ENCODE measurements at places on chromosomes 12 and 14.

GRCh38 chr12:89709995-89710872, 1.6 kb upstream of the ATP2B1 start:
- no peak for DNase-seq

GRCh38 chr14:90397425-90398314, 841 bp downstream of the CALM1 start:
- peak; percentile 50 for DNase-seq

DNA sequence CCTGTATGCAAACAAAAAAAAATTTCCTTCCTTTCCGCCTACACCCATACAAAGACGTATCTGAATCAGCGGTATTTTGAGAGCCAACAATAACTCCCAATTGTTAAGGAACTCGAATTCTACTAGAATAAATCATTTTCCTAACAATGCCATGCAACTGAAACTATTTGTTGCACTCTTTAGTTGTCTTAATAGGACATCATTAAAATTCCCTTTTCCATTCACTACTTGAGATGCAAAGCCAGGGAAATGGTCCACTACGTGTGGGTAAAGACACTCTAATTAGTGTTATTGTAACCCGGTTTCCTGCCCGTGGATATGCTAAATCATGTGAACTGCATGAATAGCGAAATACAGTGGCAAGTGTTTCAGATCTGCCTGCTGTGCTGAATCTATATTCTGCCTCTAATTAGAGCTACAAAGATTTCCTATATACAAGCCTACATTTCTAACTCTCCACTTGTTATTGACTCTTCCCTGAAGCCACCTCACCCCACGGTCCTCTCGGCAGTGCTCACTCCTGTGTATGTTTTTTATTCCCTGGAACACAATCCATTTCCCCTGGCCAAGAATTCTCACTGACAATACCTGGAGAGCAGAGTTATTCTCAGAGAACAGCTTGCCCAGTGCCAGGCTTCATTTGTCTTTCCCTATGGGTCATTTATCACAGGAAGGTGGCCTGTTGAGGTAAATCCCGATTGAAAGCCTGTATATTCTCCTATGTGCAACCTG, 168.3 kb downstream of the PAWR start:
- DNase-seq: no peak

GRCh38 chr12:5376591-5377207, 55.2 kb upstream of the NTF3 start:
- no peak for DNase-seq

DNA sequence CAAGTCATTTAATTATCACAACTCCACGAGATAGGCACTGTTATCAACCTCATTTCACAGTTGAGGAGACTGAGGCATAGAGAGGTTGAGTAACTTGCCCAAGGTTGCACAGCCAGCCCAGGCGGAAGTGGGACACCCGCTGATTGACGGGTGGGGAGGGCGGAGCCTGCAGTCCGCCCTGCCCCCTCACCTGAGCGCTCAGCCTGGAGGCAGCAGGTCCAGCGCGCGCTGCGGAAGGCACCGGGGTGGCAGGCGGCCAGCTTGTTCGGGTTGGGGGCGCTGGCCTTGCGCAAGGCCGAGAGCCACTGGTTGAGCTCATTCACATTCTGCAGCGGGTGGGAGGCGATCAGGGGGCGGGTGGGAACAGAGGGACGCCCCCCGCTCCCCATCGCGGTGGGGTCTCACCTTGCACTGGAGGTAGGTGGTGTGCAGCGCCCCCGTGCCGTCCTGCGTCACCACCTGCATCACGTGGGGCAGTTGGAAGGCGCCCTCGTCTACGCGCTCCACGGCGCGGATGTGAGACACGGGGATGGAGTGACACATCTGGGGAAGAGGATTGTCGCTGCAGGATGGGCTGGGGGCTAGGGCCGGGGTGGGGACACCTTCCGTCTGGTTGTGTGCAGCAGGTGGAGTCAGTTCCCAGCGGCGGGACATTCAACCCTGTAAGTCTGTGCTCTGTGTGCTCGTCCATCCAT, 31.7 kb downstream of the RASAL1 start:
- peak; percentile 20 for DNase-seq

- DNase-seq: no peak
Observed at GRCh38 chr14:88170333-88170732, 152.7 kb downstream of the KCNK10 start.

DNA sequence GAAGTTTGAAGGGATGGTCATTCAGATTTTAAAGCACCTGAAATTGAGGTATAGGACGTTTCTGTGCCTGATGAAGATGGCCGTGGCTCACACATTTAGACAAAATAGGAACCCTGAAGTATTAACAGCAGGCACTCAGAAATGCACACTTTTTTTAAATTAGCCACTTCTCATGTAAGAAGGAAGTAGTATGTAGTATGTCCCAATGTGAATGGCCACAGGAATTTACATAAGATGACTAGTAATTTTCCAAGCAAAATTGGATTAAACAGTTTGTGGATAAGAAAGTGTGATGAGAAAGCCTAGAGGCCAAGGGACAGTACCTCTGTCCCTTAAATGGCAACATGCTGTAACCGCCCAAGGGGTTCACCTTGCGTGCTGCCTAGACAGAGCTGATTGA, 1.8 kb upstream of the MIS18BP1 start:
- DNase-seq: no peak

DNA sequence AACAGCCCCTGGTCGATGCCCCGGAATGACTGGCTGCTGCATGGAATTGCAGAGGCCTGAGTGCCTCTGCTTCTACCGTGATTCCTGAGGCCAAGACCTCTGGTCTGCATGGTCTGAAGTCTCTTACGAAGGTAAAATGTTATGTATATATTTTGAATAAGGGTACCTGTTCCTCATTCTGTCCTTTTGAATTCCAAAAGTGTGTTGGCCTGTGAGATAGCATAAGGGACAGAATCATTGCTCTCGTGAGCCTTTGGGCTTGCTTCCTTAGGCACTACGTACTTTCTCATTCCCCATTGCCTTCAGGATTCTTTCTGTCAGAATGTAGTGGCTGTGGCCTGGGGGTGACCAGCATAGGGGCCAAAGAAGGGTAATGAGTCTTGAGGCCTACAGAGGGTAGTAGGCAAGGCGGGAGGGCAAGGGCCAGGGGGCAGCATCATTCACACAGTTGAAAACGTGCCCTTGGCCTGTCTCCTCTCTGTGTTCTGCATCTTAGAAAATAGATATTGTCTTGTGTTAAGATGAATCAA, 19.5 kb downstream of the TRAF3 start:
- no peak for DNase-seq

- DNase-seq: no peak
Observed at GRCh38 chr12:107253361-107253760, 160.0 kb upstream of the CRY1 start.

GRCh38 chr12:51383269-51383905, 7.8 kb downstream of the GALNT6 start:
- no peak for DNase-seq

DNA sequence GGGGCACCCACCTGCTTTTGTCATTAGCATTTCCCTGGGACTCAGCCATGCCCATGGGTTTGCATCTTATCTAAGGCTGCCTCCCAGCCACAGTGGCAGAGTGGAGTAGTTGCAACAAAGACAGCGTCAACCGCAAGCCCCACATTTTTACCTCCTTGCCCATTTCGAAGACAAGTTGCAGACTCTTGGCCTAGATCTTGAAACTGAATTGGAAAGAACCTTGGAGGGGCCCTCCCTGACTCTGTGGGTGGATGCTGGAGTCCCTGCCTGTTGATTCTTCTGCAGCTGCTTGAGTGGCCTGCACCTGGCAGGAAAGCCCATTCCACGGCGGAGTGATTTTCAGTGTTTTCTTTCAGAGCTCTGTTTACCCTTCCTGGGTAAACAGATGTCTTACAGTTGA, 309.0 kb downstream of the VRK1 start:
- DNase-seq: no peak

GRCh38 chr12:122610911-122611310, 83.9 kb downstream of the KNTC1 start:
- DNase-seq: no peak

DNA sequence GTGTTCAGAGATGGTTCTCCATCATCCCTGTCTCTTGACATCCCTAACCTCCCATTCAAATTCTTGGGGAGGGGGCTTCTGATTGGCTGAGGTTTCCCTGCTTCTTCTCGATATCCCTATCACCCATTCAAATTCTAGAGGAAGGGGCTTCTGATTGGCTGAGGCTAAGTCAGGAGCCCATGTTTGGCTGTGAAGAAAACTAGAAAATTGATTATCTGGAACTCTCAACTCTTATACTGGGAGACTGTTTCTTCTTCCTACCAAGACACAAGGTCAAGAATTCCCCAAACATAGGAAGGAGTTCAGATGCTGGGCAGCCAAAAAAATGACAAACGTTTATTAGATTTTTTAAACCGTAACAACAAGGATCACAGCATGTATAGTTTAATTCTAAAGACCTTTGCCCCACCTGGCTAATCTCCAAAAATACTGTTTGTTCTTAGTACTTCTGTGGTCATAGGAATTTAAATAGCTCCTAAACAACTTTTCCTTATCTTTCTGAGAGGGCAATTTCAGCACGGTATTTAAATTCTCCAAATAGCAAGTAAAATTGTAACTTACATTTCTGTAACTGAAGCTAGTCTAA, 26.4 kb downstream of the SPIC start:
- DNase-seq: no peak

GRCh38 chr14:38357557-38357956, 101.7 kb upstream of the CLEC14A start:
- no peak for DNase-seq

GRCh38 chr12:32440120-32440865, 40.9 kb downstream of the FGD4 start:
- DNase-seq: no peak

GRCh38 chr12:93609281-93610192, 37.1 kb downstream of the SOCS2 start:
- DNase-seq: no peak

GRCh38 chr14:56145965-56146364, 27.8 kb downstream of the PELI2 start:
- DNase-seq: no peak

GRCh38 chr12:52121824-52122539, 42.5 kb downstream of the SMIM41 start:
- peak; percentile 47 for DNase-seq

- no peak for DNase-seq
Observed at GRCh38 chr12:33670284-33670683, 230.7 kb upstream of the SYT10 start.

- no peak for DNase-seq
Observed at GRCh38 chr12:51863363-51863932, 14.9 kb upstream of the FIGNL2 start.

DNA sequence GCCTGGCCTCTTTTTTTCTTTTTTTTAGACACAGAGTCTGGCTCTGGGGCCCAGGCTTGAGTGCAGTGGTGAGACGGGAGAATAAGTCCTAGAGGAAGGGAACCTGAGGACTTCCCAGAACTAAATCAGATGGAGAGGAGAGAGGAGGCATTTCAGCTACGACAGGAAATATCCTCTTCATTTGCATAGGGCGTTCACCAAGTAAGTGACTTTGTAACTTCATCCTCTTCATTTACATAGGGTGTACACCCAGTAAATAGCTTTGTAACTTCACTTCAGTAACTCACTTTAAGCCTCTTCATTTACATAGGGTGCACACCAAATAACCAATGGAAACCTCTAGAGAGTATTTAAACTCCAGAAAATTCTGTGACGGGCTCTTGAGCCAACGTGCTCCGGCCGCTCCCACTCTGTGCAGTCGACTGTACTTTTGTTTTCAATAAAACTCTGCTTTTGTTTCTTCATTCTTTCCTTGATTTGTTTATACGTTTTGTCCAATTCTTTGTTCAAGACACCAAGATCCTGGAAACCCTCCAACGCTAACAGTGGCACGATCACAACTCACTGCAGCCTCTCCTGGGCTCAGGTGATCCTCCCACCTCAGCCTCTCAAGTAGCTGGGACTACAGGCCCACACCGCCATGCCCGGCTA, 21.4 kb upstream of the ANKRD9 start:
- DNase-seq: no peak

GRCh38 chr12:100643246-100643645, 69.8 kb downstream of the GAS2L3 start:
- DNase-seq: no peak

DNA sequence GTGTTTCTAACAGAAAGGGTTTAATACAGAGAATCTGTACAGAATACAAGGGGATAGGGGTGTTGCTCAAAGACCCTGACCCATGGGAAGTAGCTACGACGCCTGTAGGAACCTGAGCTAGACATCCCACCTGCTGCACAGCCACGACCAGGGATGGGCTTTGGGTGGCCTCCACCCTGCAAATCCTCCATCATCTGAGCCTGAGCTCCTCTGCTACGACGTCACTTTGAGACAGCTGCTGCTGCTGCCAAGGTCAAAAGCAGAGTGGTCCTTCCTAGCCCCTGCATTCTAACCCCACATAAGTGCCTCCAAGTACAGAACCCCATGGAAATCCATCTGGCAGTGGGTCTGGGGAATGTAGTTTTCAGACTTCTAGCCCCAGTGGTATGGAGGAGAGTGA, 43.8 kb downstream of the JAG2 start:
- DNase-seq: no peak

DNA sequence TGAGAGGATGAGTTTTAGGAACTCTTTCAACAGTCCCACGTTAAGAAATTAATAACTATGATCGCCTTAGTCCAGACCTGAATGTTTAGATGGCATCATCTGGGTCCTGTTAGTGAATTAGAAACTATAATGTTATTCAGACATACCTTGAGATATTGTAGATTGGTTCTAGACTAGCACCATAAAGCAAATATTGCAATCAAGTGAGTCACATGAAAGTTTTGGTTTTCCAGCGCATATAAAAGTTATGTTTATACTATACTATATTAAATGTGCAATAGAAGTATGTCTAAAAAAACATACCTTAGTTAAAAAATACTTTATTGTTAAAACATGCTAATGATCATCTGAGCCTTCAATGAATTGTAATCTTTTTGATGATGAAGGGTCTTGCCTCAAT, 106.6 kb upstream of the ATP2B1 start:
- no peak for DNase-seq

DNA sequence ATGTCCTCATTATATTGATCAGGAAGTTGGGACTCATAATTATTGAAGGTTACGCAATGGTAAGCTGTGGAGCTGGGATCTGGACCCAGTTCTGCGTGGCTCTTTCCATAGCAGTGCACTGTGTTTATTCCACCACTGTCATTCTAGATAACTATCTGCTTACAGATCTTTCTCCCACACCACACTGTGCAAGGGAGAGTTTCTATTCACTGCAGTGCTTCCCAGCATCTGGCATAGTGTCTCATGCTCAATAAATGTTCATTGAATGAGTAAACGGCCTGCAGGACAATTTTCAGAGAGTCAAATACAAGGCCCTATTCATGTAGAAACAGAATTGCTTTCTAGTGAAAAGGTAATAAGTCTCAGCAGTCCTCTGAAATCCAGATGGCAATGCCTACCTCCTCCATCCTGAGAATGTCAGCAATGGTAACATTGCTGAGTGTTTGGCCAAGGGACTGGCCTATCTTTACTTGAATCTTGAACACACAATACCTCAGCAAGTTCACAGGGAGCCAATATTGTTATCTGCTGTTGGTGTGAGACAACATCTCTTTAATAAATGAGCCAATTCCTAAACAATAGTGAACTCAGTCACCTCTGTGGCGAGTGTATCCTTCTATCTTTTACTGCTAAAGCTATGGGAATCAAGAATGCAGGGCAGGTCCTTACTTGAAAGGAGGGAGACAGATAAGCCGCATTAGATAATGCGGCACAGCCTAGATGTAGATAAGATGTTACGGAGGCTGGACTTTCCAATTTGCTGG, 332.4 kb upstream of the PRICKLE1 start:
- no peak for DNase-seq

All from stimulated activated effector memory CD8-positive, alpha-beta T cell treated with anti-CD3 and anti-CD28 coated beads, Interleukin-12 subunit alpha, Interleukin-12 subunit beta, amount 100 ng/mL, for 72 hours (primary cell).